ENCODE measurements at places on chromosomes 12 and 14.

GRCh38 chr14:65320661-65321308, 91.7 kb upstream of the FUT8 start:
- no peak for DNase-seq

- DNase-seq: no peak
Observed at GRCh38 chr12:69003991-69004390, 71.0 kb upstream of the CPM start.

GRCh38 chr12:9957834-9958233, 13.4 kb upstream of the CLEC12A start:
- DNase-seq: no peak

- DNase-seq: no peak
Observed at GRCh38 chr14:101899263-101899662, 65.1 kb upstream of the DYNC1H1 start.

GRCh38 chr14:68607081-68607866, 185.6 kb downstream of the ZFP36L1 start:
- no peak for DNase-seq
